ENCODE measurements at places on chromosomes 7 and 10.

DNA sequence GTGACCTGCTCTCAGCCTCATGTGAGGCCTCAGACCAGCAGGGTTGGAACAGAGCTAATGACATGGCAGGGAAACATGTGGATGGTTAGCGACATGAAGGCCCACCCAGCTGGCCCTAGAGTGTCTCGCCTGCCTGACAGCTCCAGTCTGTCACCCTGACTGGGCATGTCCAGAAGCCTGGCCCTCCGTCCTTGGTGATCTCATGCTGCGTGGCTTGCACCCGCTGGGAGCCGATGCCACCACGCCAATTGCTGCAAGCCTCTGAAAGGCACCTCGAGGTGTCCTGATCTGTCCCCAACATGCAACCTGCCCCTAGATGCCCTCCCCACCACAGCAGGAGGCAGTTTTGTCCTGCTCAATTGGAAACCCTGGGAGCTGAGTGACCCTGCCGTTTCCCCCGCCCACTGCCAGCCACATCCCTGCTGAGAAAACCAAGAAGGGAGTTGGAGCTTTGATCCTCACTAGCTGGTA, 27.8 kb upstream of the RET start:
- DNase-seq: no peak

DNA sequence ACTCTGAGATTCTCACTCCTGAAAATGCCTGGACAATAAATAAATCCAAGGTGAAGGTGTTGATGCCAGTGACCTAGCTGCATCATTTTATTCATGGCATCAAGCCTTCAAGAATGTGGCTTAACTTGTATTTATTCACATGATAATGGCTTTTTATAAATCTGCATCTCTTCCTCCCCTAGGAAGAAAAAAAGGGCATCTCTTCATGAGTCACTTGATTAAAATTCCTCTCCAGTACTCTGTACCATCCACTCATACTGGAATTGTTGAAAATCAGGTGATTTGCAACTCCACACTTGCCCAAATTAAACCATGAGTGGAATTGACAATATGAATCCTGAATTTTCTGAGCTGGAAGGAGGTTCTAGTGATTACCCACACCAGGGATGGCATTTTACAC, 30.2 kb downstream of the PTPRE start:
- no peak for DNase-seq

- peak; percentile 73 for DNase-seq
Observed at GRCh38 chr7:74617180-74617744, 40.3 kb upstream of the GTF2I start.

DNA sequence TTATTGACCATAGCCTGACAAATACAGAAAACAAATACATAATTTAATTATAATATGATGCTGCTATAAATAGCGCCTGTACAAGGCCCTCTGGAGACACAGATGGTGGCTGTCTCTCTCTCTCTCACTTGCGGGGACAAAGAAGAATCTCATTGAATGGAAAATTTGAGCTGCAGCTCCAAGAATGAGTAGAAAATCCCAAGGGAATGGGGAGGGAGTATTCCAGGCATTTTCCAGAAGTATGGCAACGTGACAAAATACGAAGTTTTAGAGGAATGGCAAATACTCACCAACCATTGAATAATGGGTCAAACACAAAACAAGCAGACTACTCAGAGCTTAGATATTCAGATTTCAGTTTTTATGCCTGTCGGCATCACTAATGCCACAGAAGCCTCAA, 179.9 kb downstream of the NRP1 start:
- no peak for DNase-seq

DNA sequence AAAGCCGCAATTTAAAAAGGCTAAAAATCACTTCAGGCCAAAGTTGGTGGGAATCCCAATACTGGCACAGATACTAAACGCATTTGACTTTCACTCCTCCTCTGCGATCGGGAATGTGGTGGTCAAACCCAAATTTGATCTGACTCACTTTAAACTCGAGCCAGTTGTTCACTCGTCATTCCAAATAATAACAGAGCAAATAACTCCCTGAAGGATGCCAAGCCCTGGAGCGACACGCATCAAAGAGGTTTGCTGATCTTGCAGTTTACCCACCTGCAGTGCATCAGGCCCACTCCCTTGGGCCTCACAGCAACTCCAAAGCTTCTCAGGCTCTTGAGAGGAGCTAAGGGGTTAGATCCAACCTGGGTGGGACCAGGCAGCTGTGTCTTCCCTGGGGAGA, 12.2 kb downstream of the PTN start:
- DNase-seq: no peak

- no peak for DNase-seq
Observed at GRCh38 chr7:771234-772004, 44.3 kb upstream of the PRKAR1B start.

- DNase-seq: no peak
Observed at GRCh38 chr7:150396426-150396825, 17.3 kb downstream of the ZNF775 start.

- no peak for DNase-seq
Observed at GRCh38 chr10:77698267-77698931, 60.8 kb upstream of the KCNMA1 start.

GRCh38 chr7:114631249-114631822, 216.7 kb downstream of the FOXP2 start:
- no peak for DNase-seq

DNA sequence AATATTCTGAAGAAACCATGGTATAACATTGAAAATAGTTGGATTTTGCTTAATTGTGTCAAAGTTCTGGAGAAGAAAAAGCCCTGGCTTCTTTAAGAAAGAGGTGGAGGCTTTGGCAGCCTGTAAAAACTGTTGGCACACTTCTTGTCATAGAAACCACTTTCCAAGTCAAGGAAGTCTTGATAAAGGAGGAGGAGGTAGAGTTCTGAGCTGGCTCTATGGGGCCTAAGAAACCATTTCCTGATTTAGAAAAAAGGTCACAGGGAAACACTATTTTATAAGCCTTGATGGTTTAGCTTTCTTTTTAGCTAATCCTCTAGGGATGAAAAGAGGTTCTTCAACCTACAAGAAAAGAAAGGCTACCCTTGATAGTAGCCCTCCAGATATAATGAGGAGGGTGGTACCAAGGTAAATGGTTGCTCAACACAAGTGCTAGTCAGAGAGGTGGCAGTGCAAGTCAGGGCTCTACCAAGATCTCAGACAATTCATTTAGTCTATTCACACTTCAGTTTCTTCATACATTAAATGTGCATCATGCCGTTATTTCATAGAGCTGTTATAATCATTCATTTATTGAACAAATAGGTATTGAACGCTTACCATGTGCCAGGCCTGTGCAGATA, 346.9 kb downstream of the RNLS start:
- no peak for DNase-seq

DNA sequence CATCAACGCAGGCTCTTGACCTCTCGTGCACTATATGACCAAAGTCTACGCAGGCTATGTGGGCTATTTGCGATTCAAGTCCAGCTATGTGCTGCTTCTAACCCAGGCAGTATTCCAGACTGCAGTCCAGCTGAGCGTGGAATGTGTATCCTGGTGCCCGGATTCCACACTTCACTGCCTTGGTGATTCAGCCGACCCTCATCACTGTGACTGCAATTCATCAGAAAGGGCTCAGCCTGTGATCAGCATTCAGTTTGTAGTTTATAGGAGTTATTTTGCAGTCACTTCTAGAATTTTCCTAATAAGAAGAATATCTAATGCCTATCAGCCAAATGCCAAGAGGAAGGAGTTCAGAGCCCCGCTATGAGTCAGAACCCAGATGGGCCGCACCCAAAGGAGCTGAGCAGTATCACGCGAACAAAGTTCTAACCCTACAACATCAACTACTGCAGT, 119.8 kb upstream of the LANCL2 start:
- DNase-seq: no peak

DNA sequence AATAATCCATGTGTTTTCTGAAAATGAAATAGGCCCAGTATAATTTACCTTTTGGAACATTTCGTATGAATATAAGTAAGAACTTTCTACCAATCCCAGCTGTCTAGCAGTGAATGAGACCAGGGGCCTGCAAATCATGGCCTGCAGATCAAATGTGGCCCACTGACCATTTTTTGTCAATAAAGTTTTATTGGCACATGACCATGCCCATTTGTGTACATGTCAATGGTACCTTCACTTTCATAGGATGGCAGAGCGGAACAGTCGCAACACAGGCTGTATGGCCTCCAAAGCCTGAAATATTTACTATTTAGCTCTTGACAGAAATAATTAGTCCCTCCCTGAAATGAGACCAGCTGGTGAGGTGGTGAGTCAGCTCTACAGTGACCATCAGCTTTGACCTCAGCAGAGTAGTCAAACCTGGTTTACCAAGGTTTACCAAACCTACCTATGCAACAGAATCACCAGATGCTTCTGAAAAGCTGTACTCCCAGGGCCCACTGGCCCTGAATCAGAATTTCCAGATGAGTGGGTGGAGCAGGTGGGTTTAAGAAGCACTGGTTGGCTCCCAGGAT, 13.8 kb upstream of the C10orf90 start:
- DNase-seq: no peak

DNA sequence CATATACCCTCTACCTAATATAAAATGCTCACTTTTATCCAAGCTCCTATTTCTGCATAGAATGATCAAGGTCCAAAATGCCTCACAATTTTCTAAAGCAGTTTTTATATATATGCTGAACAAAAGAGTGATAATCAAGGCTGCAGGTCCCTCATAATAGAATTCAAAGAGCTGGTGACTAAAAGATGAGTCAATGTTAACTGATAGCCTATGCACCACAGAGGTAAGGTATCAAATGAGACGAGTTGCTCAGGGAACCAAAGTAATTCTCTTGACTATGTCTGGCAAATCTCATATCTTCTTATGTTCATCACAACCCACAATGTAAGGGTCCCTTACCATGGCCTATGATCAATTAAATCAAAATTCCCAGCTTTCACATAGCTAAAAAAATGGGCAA, 15.2 kb downstream of the PDZD8 start:
- DNase-seq: no peak

- DNase-seq: peak; percentile 67
Observed at GRCh38 chr7:153193144-153193595, 433.6 kb downstream of the ACTR3B start.

DNA sequence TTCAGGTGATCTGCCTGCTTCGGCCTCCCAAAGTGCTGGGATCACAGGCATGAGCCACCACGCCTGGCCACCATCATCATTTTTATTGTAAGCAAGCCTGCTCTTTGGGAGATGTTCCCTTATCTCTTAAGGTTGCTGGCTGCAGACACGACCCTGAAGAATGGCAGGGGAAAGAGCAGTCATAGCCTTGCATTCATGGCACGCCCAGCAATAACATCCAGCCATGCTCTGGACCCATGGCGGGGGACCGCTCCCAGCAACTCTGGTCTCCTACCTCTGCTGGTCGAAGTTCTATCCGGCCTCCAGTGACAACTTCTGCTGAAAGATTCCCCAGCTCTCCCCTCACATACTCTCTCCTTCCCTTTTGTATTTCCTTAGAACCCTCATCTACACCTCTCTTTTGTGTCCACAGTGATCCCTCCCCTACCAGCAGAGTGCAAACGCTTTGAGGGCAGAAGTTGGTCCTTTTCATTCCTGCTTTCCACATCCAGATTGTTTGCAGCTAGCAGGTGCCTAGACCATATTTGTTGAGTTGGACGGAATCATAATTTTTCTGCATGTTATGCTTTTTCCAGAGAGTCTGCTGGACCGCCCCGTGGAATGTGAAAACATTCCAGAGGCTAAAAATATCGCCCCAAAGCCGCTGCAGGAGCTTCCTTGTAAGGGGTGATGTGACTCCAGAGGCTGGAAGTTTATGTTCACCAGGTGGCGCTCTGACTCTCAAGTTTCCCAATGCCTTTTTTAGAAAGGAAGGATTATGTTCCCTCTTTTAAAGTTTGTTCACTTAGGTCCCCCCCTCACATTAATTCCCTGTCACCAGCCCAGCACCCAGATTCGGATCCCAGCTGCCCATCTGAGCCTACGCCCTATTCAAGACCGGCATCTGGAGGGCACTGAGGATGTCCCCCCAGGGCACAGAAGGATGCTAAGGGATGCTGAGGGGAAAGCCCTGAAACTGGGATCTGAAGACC, 4.3 kb upstream of the MARVELD1 start:
- peak; percentile 34 for DNase-seq

- no peak for DNase-seq
Observed at GRCh38 chr10:114033566-114033965, 10.1 kb upstream of the ADRB1 start.

DNA sequence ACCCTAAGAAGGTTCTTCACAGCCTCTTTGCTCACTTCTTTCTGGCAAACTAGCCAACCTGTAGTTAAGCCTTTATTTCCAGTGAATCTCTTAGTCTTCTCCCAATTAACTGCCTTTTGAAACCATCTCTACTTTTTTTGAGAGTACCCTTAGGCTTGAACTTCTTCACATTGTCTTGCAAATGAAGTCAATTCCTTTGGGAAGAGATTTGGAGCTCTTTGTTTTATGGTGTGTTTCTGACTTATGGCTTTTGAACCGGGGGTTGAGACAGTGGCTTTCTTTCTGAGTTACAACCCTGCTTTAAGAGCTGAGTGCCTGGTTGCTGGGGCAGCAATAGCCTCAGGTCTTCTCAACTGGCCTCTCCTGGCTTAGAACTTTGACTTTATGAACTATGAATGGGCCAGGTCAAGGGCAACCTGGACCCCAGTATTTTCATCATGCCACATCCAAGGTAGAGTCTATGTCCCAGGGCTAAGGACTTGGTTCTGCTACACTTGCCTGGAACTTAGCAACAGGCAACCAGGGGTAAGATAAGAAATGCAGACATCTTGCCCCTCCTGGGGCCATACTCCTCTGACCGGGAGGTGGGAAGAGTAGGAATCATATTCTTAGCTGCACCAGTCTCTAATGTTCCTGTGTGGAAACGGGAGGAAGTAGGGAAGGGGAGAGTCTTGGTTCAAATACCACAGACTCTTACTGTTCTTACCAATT, 53.0 kb downstream of the SP4 start:
- DNase-seq: no peak

GRCh38 chr10:31422634-31423033, 103.6 kb downstream of the ZEB1 start:
- no peak for DNase-seq

- peak; percentile 14 for DNase-seq
Observed at GRCh38 chr10:21702633-21703111, 168.6 kb downstream of the MLLT10 start.

DNA sequence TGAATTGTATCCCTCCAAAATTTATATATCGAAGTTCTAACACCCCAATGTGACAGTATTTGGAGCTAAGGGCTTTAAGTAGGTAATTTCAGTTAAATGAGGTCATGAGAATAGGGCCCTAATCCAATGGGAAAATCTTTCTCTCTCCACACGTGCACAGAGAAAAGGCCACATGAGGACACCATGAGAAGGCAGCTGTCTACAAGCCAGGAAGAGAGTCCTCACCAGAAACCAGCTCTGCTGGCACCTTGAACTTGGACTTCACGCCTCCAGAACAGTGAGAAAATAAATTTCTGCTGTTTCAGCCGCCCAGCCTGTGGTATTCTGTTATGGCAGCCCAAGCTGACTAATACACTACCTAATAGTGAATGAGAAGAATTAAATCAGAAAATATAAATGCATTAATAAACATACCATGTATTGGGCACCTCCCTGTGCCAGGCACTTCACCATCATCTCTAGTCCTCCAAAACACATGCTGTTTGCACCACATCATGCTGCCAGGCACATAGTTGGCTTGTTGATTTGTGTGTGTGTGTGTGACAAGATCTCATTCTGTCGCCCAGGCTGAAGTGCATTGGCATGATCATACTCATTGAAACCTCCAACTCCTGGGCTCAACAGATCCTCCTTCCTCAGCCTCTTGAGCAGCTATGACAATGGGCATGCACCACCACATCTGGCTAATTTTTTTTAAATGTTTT, 9.1 kb upstream of the TOMM7 start:
- no peak for DNase-seq

- DNase-seq: no peak
Observed at GRCh38 chr7:33212144-33212543, 82.8 kb downstream of the BBS9 start.
